Activated CD8-positive, alpha-beta T cell treated with anti-CD3 and anti-CD28 coated beads for 36 hours (primary cell): ENCODE measurements at places on chromosomes 11 and 22. TPM values are rescaled to one million over a fixed set of nuclear protein-coding genes. Genes with fewer than 3 reads are reported as not detected.

TYR gene
- total RNA-seq = not detected

KRTAP5-9 gene
- total RNA-seq = not detected

MYO18B gene
- total RNA-seq = 1.6 TPM

MAJIN gene
- not detected for total RNA-seq

MS4A6E gene
- not detected for total RNA-seq

PACSIN3 gene
- 4.7 TPM for total RNA-seq

LGR4 gene
- total RNA-seq = 0.09 TPM

HTR3A gene
- total RNA-seq = not detected

OR10A2 gene
- not detected for total RNA-seq

DNA sequence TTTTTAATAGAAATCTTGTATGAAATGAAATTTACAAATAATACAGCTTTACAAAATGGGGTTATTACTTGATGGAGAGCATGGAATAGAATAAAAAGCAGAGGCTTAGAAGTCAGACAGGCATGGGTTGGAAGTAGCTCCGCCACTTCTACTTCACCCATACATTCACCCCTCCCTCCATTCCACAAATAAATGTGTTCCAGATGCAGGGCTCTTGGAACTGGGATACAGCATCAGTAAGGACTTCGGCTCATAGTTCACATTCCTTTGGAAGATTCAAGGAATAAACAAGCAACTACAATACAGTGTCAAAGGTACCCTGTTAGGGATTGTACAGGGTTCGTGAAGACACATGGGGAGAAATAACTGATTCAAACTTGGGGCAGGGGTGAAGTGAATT lies 156.8 kb downstream of the WNT11 start:
- peaks cover 36% of the 10 kb centered on the region for H3K36me3 ChIP-seq
- H3K4me1 ChIP-seq = no peaks in the 10 kb centered on the region
- H3K27me3 ChIP-seq = no peaks in the 10 kb centered on the region
- no peak overlapping the region for H3K4me3 ChIP-seq

- peaks cover 1% of the 10 kb centered on the region for H3K4me1 ChIP-seq
- DNase-seq = no peak
- H3K27ac ChIP-seq = no peak overlapping the region
- no peaks in the 10 kb centered on the region for H3K36me3 ChIP-seq
- H3K27me3 ChIP-seq = no peaks in the 10 kb centered on the region
These were observed 29.4 kb downstream of the GRIK4 start for GRCh38 chr11:120540744-120541465.

GRCh38 chr11:11215944-11216343 lies 137.1 kb downstream of the CSNK2A3 start:
- peaks cover 6% of the 10 kb centered on the region for H3K27me3 ChIP-seq
- H3K4me1 ChIP-seq = no peaks in the 10 kb centered on the region
- H3K4me3 ChIP-seq = no peak overlapping the region
- no peaks in the 10 kb centered on the region for H3K36me3 ChIP-seq
- DNase-seq = no peak
- no peak overlapping the region for H3K27ac ChIP-seq

GRCh38 chr11:103870821-103871309 lies 165.6 kb upstream of the DDI1 start:
- DNase-seq = no peak
- no peaks in the 10 kb centered on the region for H3K36me3 ChIP-seq
- H3K27ac ChIP-seq = no peak overlapping the region
- H3K27me3 ChIP-seq = no peaks in the 10 kb centered on the region
- no peaks in the 10 kb centered on the region for H3K4me1 ChIP-seq

- DNase-seq = no peak
- H3K27ac ChIP-seq = no peak within 1 kb of the TSS
- peaks cover 3% of the 10 kb centered on the region for H3K36me3 ChIP-seq
- peaks cover 17% of the 10 kb centered on the region for H3K27me3 ChIP-seq
- H3K4me1 ChIP-seq = peaks cover 28% of the 10 kb centered on the region
These were observed at the start of gene TMEM151A for GRCh38 chr11:66291706-66292542. TSS of gene TMEM151A (plus strand) at chr11:66291894. CDS start at chr11:66292014, 120 bp downstream.

DNA sequence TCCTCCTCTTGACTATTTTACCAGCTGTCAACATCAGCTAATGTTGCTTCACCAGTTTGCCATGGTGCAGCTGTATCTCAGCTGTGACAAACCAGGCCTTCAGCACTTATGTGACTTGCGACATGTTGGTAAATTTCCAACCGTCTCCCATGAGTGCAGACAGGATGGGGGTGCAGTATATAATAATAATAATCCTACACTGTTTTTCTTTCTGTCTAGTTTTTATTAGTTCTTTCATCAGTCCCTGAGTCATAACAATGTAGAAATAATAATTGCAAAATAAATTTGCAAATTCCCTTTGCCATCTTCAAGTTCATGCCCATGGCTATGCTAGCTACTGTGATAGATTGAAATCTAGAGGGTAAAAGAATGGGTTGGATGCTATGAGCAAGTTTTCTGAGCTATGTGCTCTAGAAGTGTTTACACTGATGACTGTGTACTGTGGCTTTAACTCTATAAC lies 4.9 kb downstream of the MMP13 start:
- no peaks in the 10 kb centered on the region for H3K4me1 ChIP-seq
- peaks cover 2% of the 10 kb centered on the region for H3K27me3 ChIP-seq
- DNase-seq = no peak
- no peaks in the 10 kb centered on the region for H3K36me3 ChIP-seq

- no peak overlapping the region for H3K27ac ChIP-seq
- DNase-seq = no peak
- H3K36me3 ChIP-seq = no peaks in the 10 kb centered on the region
- peaks cover 1% of the 10 kb centered on the region for H3K27me3 ChIP-seq
These were observed 9.3 kb downstream of the TMEM86A start for GRCh38 chr11:18707811-18708340.

- H3K27ac ChIP-seq = no peak overlapping the region
- no peaks in the 10 kb centered on the region for H3K4me1 ChIP-seq
- peaks cover 13% of the 10 kb centered on the region for H3K36me3 ChIP-seq
- H3K4me3 ChIP-seq = no peak overlapping the region
- H3K27me3 ChIP-seq = no peaks in the 10 kb centered on the region
These were observed 29.5 kb downstream of the C2CD3 start for GRCh38 chr11:74141241-74141695.

DNA sequence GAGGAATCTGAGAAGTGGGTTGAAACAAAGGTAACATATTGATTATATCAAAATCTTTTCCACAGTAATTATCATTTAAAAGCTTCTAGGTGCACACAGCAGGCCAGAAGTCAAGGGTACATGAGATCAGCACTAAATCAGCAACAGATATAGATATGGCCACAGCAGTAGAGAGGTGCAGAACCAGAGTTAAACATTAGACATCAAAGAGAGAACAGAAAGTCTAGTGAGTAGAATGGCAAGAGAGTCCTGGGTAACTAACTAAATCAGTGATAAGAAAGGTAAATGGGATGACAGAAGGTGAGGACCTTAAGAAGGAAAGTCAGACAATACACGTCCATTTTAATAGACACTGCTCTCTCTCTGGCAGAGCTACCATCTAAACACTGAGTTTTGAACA lies 119.5 kb upstream of the GRIA4 start:
- no peak overlapping the region for H3K27ac ChIP-seq
- no peak overlapping the region for H3K4me3 ChIP-seq
- no peak for DNase-seq
- no peaks in the 10 kb centered on the region for H3K4me1 ChIP-seq

GRCh38 chr11:75855206-75855605 lies 40.2 kb downstream of the UVRAG start:
- H3K27ac ChIP-seq = no peak overlapping the region
- H3K27me3 ChIP-seq = no peaks in the 10 kb centered on the region
- peaks cover 18% of the 10 kb centered on the region for H3K36me3 ChIP-seq
- peaks cover 21% of the 10 kb centered on the region for H3K4me1 ChIP-seq

GRCh38 chr11:236774-237767 lies at the start of gene PSMD13:
TSS of gene PSMD13 (plus strand) at chr11:236976. CDS start at chr11:237050, 74 bp downstream.
- H3K27ac ChIP-seq = peak within 1 kb of the TSS; percentile 99
- H3K27me3 ChIP-seq = no peaks in the 10 kb centered on the region
- DNase-seq = peak; percentile 94

- no peaks in the 10 kb centered on the region for H3K36me3 ChIP-seq
- H3K4me3 ChIP-seq = no peak overlapping the region
- H3K27ac ChIP-seq = no peak overlapping the region
- no peaks in the 10 kb centered on the region for H3K4me1 ChIP-seq
- peaks cover 10% of the 10 kb centered on the region for H3K27me3 ChIP-seq
These were observed 23.7 kb downstream of the HTR3A start for GRCh38 chr11:113998574-113998973.

DNA sequence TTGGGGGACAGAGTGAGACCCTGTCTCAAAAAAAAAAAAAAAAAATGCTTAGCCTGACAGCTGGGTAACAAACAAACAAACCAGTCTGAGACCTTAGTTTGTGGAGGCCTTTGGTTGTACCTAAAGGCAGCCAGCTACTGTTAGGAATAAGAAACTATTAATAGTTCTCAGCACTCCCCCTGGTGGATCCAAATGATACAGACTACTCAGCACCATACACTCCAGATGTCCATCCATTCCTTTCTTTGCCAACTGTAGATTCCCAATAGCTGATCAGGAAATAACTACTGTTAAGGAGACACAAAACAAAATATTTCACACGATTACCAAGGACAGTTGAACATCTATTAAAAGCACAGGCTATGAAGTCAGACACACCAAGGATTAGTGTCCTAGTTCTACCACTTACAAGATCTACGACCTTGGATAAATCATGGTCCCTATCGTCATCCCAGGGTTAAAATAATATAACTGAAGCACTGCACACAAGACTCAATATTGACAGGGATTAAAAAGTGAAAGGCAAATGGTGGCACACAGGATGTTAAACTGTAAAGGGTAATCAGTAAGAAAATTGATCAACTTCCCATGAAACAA lies 17.2 kb downstream of the CLDN25 start:
- H3K27ac ChIP-seq = no peak overlapping the region
- no peak overlapping the region for H3K4me3 ChIP-seq
- H3K27me3 ChIP-seq = no peaks in the 10 kb centered on the region
- no peaks in the 10 kb centered on the region for H3K4me1 ChIP-seq
- H3K36me3 ChIP-seq = peaks cover 8% of the 10 kb centered on the region

DNA sequence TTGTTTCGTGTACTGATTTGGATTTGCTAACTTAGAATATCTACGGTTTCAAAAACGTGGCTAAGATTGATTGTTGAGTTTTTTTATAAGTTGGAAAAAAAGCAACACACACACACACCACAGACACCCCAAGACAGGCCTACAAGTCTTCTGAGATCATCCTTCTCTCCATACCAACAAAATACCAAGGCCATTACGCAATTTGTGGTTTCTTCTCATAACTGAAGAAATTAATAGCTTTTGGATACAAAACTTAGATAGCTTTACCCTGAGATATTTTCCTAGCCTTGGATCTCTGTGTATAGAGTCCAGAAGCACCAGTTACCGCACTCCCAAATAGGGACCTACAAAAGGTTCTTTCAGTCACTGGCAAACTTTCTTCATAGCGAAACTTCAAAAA lies 113.6 kb downstream of the SIK3 start:
- no peak overlapping the region for H3K4me3 ChIP-seq
- no peak for DNase-seq
- H3K27ac ChIP-seq = no peak overlapping the region
- H3K36me3 ChIP-seq = peaks cover 4% of the 10 kb centered on the region
- H3K4me1 ChIP-seq = peaks cover 74% of the 10 kb centered on the region
- H3K27me3 ChIP-seq = no peaks in the 10 kb centered on the region

GRCh38 chr22:19174106-19175025 lies 4.2 kb downstream of the SLC25A1 start:
- peaks cover 37% of the 10 kb centered on the region for H3K4me1 ChIP-seq
- peaks cover 16% of the 10 kb centered on the region for H3K36me3 ChIP-seq
- no peak for DNase-seq
- peaks cover 10% of the 10 kb centered on the region for H3K27me3 ChIP-seq

DNA sequence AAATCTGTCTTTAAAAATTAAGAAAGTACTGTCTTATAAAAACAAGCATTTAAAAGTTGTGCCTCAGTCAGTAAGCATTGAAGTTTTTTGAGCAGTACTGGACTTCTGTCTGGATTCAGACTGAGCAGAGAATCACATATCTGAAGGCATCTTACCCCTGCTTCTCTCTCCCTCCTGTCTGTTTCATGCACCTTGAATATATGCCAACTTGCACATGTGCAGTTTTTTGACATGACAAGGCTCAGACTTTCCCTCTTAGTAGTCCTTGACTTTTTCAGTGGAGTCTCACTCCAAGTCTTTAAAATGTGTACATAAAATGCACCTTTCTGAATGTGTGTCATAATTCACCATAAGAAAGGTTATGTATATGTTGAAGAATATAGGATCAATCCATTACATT lies 19.8 kb downstream of the SPECC1L start:
- peaks cover 41% of the 10 kb centered on the region for H3K4me1 ChIP-seq
- no peak overlapping the region for H3K27ac ChIP-seq
